CD4-positive, alpha-beta T cell treated with Interleukin-17A for 4 hours (primary cell): ENCODE measurements at places on chromosomes 13 and 19.

DNA sequence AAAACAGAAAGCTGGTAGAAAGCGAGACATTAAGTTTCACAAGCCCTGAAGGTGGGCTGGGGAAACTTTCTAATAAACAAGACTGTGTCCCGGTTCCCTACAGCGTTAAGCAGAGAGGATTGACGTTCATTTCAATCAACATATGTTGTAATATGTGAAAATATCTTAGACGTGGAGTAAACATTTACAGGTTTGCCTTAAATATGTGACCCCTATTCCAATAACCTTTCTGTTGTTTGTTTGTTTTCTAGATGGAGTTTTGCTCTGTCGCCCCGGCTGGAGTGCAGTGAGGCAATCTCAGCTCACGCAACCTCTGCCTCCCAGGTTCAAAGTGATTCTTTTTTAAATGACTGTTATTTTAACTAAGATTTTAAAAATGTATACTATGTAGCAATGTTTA is 526.2 kb downstream of the SUCLA2 start:
- DNase-seq: no peak

- DNase-seq: no peak
These were observed 34.4 kb downstream of the PEPD start for GRCh38 chr19:33486936-33487811.

- DNase-seq: no peak
These were observed 1.9 kb upstream of the SH2D3A start for GRCh38 chr19:6769006-6769619.

GRCh38 chr19:10961073-10961860 is 437 bp downstream of the SMARCA4 start:
- DNase-seq: no peak

DNA sequence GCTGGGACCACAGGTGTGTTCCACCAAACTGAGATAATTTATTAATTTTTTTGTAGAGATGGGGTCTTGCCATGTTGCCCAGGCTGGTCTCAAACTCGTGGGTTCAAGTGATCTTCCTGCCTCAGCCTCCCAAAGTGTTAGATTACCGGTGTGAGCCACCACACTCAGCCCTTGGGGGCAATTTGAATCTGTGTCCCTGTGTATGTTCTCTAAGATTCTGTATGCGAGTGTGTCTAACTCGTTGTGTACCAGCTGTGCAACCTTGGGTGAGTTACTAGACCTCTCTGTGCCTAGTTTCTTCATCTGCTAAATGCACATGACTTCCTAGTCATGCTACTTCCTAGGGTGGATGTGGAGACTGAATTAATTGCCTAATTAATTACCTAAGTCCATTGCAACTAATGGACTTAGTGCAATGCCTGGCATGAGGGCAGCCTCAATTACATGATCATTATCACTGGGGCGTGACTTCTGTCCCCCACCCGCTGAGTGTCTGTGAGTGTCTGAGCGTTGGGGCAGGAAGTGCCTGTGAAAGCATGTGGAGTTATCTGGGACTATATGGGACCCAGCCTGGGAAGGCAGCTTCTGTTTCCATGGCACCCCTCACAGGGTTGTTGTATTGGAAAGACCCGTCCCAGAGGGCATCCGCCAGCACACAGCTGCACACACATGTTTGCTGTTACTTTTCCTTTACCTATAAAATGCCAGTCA is 1.8 kb upstream of the NCCRP1 start:
- no peak for DNase-seq

- peak; percentile 75 for DNase-seq
These were observed 751 bp downstream of the GRAMD1A start for GRCh38 chr19:35000647-35001501.

GRCh38 chr13:66926200-66926850 is 303.8 kb downstream of the PCDH9 start:
- DNase-seq: no peak

DNA sequence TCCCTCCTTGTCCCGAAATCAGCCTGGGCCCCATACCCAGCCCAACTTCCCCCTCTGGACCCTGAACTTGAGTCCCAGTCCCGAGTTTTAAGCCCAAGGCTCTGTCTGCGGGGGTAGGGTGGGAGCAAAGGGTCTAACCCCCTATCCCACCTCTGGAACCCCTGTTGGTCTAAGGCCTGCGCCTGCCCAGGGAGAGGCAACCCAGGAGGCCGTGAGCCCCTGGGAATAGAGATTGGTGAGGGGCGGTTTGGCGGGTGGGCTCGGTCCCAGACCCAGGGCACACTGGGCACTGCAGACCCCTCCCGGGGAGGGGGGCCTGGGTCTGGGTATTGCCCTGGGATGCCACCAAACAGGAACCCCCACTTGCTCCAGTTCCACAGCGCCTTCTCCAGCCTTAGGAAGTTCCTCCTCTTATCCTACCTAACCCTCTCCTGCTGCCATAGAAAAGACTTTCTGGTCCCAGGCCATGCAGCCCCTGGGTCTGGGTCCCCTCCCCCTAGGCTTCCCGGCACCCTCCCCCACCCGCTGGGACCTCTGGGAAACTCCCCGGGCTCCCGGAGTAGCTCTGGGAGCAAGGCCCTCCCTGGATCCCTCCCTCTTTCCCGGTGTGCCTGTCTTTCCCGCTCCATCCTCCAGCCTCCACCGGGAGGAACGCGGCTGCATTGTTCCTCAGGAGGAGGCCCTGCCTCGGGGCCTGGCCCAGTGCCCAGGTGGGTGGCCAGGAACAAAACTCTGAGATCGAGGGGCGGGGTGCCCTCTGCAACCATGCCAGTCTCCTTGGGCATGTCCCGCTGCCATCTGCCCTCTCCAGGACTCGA is 33.6 kb upstream of the NANOS3 start:
- DNase-seq: no peak

GRCh38 chr13:34421347-34421719 is 520.7 kb upstream of the NBEA start:
- no peak for DNase-seq

DNA sequence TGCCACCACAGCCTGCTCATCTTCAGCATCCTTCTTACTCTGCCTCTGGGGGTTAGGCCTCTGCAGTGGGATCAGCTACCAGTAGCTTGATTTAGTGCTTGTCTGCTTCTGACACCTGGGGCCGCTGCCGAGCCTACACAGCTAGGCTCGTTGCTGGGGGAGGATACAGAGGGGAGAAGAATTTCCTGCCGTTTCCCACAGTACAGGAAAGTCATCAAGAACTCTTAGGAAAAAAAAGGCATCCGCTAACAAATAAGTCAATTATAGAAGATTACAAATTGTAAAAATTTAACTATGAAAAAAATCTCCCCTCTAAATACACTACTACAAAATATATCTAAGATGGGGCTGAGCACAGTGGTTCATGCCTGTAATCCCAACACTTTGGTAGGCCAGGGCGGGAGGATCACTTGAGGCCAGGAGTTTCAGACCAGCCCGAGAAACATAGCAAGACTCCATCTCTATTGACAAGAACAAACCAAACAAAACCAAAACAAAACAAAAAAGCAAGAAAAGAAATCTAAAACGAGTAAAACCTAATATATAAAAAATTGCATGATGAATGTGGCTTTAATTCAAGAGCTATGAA is 26.7 kb downstream of the LATS2 start:
- no peak for DNase-seq

- DNase-seq: no peak
These were observed 151.6 kb downstream of the FOXO1 start for GRCh38 chr13:40514802-40515201.

DNA sequence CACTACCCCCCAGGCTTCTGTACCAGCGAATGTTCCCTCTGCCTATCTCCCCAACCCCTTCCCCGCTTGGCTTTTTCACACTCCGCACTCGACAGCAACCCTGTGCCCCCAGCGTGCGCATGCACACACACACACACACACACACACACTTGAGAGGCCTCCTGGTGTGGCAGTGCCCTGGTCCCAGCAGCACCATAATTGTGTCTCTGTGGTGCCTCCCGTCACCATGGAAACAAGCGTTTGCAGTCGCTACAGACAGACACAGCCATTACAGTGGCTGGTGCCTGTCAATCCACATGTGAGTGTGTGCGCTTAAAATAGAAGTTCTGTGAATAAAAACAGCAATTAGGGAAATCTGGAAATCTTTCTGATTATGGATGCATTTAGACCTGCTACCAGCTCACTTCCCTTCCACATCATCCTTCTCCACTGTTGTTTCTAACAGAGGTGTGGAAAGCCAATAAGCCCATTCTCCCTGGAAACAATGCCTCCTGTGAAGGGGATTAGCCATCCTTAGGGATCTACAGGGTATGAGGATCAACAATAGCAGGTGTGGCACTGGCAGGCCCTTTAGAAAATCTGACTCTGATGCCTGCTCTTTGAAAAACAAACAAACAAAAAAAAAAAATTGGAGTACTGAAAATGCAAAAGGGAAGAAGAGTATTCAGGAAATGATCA is 146.3 kb downstream of the DCLK1 start:
- DNase-seq: no peak

GRCh38 chr19:3154957-3155736 is 19.3 kb downstream of the GNA15 start:
- DNase-seq: peak; percentile 87

GRCh38 chr19:45613926-45614725 is 12.1 kb upstream of the GPR4 start:
- DNase-seq: peak; percentile 28

DNA sequence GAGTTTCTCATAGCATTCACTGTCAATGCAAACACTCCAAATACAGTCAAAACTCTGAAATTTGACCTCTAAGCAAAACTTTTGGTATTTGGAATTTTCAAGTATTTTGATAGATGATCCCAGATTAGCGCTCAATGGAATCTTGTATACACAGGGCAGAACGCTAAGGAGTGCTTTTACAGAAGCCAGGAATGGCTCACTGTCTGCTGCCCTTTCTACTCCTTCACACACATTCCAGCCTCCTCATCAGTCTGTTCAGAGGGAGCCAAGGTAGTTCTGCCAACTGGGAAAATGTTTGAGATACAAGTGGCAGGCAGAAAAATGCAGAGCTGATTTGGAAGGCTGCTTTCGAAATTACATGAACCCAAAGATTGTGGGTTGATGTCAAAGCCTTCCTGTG is 4.4 kb upstream of the STARD13 start:
- no peak for DNase-seq

- no peak for DNase-seq
These were observed 18.2 kb downstream of the NUDT15 start for GRCh38 chr13:48055712-48056111.

DNA sequence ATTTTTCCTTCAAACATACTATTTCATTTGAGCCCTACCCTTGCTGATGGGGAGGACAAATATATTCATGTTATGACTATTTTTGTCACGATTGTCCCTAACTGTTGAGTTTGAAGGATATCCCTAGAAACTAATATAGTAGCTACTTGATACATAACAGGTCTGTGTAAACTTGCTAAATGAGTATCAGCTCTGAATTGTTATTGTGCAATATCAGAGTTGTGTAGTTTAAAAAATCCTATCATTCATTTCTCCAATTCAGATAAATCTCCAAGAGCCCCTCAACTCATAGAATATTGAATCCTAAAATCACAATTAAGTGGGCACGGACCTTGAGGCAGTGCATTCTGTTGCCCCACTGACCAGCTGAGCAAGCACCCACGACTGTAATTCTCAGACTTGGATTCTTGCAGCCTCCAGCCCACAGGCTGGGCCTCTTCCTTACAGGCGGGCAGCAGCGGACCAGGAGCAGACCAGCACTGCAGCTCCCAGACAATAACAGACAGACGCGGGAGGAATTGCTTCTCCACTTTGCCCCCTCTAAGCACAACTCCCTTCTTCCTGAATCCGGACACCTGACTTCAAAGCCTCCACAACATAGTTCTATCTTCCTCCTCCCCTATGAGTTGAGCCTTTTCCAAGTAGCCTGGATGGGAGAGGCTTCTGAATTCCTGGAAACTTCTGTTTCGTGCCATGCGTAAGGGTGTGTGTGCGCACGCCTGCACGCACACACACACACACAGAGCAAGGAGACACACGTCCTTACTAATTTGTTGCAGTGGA is 337.6 kb upstream of the ARGLU1 start:
- no peak for DNase-seq

GRCh38 chr19:46404055-46404752 is 9.2 kb downstream of the CCDC8 start:
- DNase-seq: no peak

DNA sequence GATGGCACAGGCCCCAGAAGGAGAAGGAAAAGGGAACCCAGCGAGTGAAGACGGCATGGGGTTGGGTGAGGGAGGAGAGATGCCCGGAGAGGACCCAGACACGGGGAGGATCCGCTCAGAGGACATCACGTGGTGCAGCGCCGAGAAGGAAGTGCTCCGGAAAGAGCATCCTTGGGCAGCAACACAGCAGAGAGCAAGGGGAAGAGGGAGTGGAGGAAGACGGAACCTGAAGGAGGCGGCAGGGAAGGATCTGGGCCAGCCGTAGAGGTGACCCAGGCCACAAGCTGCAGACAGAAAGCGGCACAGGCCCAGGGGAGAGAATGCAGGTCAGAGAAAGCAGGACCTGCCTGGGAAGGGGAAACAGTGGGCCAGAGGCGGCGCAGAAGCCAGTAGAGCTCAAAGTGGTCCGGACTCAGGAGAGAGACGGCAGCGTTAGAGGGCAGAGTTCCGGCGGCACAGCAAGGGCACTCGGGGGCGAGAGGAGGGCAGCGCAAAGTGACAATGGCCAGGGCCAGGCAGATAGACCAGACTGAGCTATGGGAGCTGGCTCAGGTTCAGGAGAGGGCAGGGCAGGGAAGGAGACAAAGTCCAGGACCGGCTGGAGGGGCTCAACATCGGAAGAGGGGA is 1.1 kb downstream of the PPP1R12C start:
- peak; percentile 63 for DNase-seq

DNA sequence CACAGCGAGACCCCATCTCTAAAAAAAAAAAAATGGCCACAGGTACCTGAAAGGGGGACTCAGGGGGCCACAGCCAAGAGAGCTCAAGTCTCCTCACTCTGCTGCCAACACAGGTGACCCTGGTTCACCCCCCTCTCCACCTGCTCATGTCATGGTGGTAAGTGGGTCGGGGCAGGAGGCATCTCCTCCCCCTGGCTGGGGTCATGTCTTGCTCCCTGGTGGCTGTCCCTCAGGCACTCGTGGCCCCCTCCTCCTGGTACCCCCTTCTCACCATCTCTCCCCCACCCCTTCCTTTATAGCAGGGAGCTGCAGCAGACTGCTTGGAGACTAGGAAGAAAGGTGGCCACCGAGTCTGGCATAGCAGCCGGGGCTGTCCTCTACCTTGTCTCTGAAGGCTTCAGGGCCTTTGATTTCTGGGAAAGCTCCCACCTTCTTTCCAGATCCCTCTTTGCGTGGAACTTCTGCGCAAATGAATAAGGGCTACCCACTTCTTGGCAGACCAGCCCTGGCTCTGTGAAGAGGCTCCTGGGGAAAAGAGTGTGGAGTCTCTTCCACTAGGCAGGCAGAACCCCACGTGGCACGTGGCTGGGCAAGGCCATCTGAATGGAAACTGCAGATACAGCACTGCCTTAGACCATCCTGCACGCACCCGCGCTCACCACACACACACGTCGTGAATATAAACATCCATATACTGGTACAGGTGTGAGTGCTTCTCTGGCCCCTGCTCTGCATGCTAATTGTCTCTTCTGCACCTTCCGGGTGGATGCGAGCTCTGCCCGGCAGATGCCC is 20.1 kb upstream of the MIER2 start:
- no peak for DNase-seq

- DNase-seq: no peak
These were observed at the start of gene DCT for GRCh38 chr13:94479616-94480015. Gene DCT (minus strand): TSS chr13:94479682. CDS start chr13:94479255, 427 bp downstream.
